ENCODE measurements at places on chromosomes 12 and 14.

DNA sequence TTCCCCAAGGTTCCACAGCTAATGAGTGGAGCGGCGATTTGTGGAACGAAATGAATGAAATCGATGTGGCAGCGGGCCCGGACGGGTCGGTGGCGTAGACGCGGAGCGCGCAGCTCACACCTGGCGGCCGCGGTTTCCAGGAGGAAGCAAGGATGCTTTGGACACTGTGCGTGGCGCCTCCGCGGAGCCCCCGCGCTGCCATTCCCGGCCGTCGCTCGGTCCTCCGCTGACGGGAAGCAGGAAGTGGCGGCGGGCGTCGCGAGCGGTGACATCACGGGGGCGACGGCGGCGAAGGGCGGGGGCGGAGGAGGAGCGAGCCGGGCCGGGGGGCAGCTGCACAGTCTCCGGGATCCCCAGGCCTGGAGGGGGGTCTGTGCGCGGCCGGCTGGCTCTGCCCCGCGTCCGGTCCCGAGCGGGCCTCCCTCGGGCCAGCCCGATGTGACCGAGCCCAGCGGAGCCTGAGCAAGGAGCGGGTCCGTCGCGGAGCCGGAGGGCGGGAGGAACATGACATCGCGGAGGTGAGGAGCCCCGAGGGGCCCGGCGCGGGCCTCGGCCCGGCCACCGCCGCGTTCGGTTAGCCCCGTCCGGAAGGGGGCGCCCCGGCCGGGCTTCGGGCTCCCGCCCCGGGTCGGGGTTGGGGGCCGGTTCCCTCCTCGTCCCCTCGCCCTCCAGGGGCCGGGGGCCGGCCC lies at the start of gene PTPN11:
Gene PTPN11, plus strand, starts transcription at position 340 of the 689 bp plus-strand sequence. Its CDS starts 165 bp downstream, at position 505.
- DNase-seq: peak; percentile 87

DNA sequence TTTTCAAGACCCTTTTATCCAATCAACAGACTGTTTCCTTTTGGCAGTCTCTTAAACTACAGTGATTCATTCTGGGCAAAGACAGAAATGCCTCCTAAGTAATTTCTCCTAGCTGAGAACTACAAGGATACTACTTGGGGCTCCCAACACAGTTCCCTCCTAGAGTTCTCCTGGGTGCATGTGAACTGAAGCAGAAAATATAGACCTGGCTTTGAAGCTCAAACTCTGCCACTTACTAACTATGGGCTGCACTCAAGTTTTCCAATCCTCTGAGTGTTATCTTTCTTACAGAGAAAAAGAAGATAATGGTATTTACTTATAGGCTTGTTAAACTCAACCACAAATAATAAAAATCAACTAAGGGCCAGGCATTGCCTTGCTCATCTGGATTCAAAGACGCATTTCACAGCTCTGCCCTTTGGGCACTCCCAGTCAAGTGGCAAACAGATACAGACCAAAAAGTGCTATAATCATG lies 97.6 kb downstream of the EFCAB11 start:
- no peak for DNase-seq

DNA sequence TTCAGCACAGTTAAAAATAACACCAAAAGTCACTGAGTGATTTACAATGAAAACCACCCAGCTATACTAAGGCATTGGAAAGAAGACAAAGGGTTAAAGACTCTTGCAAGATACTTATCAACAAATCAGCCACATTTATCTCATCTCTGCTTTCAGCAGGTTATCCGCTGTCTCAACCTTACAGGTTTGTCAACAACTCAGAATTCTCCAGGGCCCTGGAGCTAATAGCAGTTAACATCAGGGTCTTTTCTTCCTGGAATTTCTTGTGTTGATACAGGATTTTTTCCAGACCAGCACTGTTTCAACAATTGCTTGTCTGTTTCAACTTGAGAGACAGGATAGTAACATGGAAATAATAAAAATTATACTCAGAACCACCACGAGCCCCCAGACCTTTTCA lies 3.5 kb downstream of the PKP2 start:
- no peak for DNase-seq

DNA sequence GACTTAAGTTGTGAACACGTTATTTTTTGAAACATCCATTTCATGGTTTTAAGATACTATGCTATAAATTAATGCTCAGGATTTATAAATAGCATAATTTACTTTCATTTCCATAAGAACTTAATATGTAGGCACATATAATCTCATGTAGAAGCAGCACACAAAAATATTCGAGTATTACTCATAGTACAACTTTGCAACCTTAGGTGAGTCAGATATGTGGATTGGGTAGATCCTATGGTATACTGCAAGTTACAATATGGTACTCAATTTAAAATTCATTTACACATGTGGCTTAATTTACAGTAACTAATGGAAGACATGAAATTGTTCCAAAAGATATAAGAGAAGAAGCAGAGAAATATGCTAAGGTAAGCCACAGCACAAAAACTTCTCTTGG lies 26.0 kb downstream of the PSMA3 start:
- DNase-seq: no peak

- DNase-seq: no peak
Measured at GRCh38 chr14:34775342-34775741, 60.9 kb upstream of the CFL2 start.

- DNase-seq: no peak
Measured at GRCh38 chr12:132921685-132922084, 34.3 kb upstream of the CHFR start.

- DNase-seq: no peak
Measured at GRCh38 chr14:51783765-51784164, 76.6 kb upstream of the GNG2 start.

GRCh38 chr14:24231263-24232120 lies 675 bp downstream of the NEDD8 start:
- no peak for DNase-seq

DNA sequence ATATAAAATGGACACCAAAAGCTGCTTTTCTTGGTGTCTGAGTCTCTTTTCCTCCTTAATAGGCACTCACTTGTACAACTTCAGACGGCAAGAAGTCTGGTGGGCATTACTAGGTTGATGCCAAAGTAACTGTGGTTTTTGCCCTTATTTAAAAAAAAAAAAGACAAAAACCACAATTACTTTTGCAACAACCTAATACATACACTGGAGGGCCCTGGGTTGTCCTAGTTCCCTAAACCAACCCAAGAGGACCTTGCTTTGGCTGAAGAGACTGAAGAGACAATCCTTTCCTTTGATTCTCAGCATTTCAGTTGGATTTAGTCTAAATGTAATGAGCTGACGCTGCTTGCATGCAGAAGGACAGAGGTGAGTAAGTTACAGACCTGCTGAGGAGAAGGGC lies 16.2 kb upstream of the PLEKHG3 start:
- no peak for DNase-seq

GRCh38 chr12:26621932-26622331 lies 211.1 kb downstream of the ITPR2 start:
- no peak for DNase-seq

DNA sequence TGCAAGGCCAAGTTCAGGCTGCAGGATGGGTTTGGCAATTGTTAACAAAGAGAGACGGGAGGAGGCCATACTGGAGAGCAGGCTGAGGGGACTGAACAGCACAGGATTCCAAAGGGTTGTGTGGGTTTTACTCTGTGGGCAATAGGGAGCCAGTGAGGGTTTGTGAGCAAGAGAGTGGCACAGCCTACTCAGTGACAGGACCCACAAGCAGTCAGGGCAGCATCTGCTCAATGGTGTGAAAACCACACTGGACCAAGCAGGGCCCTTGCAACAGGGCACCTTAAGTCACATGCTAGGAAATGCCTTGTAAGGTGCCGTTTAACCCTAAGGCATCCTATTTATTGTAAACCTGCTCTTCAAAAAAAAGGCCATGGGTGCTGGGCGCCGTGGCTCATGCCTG lies 22.0 kb downstream of the SYNE3 start:
- DNase-seq: no peak

GRCh38 chr14:66476964-66477363 lies 9.2 kb upstream of the CCDC196 start:
- DNase-seq: no peak

DNA sequence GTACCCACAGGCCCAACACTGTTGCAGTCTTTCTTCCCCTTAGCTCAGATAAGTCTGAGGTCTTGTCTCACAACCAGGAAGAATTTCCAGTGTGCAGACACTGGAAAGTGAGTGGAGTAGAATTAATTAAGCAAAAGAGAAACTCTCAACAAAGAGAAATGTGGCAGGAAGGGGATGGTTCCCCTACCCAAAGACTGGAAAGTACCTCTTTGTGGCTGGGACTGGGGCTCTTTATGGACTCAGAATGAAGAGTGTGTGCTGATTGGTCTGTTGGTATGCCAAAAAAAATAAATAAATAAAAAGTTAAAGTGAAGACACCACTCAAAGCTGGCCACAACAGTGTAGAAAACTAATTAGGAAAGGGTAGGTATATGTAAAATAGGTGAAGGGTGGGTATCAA lies 26.4 kb downstream of the GLIPR1L1 start:
- DNase-seq: no peak

DNA sequence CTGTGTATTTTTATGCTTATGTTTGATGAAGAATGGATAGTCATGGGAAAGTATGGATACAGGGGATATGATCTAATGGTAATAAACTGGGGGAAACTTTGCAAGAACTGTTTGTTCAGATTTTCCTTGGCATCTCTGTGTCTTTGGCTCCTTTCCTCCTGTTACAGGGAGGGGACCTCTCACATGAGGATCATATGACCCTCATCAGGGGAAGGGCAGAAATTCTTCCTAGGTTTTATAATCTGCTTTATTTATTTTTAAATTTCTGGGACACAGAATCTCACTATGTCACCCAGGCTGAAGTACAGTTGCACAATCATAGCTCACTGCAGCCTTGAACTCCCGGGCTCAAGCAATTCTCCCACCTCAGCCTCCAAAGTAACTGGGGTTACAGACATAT lies 526.5 kb downstream of the CCER1 start:
- no peak for DNase-seq

- no peak for DNase-seq
Measured at GRCh38 chr14:93832081-93832480, 43.8 kb upstream of the PRIMA1 start.

- no peak for DNase-seq
Measured at GRCh38 chr12:67039995-67040860, 228.9 kb upstream of the CAND1 start.

DNA sequence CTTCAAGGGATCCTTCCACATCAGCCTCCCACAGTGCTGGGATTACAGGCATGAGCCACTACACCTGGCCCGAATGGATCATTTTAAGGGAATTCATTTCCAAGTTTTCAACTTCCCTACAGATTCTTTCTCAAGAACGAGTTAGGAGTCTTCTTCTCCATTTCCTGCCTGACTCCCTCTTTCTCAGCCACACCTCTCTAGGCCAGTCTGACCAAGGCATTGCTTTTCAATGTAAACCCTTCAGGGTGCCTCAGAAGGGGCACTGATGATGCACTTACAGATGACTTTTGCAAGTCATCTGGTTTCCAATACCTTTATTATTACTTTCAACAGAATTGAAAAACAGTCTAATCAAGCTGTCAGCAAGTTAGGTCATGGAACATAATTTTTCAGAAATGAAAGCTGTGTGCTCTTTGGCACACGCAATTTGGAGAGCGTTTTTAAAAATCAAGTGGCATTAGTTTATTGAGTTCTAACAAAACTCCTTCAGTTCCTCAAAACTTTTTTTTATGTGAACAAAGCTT lies 47.2 kb downstream of the SVOP start:
- DNase-seq: no peak

DNA sequence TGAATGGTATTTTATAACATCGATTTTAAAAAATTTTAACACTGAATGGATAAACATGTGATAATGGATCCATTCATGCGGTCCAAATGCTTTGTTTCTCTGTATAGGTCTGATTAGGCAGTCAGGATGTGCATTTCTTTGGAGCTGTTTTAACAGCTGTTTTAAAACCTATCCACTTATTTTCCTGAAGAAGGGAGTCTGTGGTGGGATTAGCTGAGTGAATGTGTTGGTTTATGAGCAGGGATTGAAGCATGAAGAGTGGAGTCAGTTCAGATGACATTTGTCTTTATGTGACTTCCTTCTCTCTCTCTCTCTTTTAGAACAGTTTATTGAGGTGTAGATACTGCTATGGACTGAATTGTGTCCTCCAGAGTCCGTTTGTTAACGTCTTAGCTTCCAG lies 37.7 kb downstream of the GLT8D2 start:
- DNase-seq: no peak

DNA sequence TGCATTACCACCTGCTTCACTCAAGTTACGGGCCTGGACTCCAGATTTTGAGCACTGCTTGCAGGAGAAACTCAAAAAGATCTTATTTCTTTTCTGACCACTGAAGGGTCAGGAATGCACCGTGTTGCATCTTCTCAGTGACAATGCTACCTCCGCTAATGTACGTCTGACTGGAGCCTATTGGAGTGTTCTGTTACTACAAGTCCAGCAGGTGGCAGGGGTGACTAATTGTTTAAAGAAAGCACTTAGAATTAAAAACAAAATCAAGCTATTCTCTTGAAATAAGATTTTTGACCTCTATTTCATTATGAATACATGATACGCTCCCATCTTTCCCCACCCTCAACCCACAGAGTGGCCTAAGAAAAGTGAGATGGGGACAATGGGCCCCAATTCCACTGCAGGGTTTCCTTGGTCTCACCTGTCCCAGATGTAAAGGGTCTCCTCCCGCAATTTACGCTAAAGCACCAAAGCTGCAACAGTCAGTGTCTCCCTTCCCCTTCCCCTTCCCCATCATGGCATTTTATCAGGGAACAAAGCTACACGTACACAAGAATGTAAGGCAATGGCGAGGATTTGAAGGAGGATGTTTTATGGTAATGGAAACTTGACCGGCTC lies 2.2 kb downstream of the TBPL2 start:
- no peak for DNase-seq

DNA sequence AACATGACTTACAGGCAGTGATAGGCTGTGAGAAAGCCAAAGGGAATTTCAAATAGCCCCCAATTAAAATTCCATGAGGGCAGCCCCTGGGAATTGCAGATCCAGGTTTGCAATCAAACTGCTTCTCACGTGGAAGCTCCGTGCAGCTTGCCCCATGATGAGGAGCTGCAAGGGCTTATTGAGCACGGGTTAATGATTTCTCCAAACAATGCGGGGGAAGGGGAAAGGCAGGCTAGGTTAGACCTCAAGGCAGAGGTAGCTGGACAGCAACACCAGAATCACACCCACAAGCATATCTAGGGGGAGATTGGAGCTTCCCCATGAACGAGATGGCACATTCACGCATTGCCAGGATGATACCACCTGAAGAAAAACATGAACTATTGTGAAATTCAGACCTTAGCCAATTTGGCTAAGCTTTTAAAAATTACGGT lies 5.0 kb upstream of the DUSP6 start:
- no peak for DNase-seq

GRCh38 chr12:59121451-59121850 lies 201.1 kb upstream of the LRIG3 start:
- no peak for DNase-seq

DNA sequence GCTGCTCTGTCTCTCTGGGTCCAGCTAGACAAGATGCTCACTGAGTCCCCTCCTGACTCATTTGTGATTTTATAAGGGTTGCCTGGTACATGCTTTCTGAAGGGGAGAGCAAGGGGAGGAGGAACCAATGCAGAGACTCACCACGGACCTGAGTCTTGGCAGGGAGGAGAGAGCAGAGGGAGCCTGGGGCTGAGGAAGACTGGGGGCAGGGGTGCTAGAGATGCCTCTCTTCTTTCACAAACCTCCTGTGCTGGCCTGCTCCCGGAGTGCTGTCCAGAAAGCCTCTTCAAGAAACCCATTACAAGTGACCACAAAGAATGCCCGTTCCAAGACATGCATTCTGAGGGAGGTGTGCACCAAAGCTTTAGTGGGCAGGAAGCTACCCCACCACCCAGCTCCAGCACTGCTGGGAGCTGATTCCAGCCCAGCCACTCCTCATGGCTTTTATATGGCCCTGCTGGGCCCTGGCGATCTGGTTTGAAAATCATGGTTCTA lies 33.1 kb upstream of the DICER1 start:
- no peak for DNase-seq

GRCh38 chr14:74478996-74479635 lies 14.0 kb downstream of the NPC2 start:
- no peak for DNase-seq

Data from activated CD8-positive, alpha-beta memory T cell treated with anti-CD3 and anti-CD28 coated beads for 1 hour (primary cell).